Esophagus squamous epithelium (tissue), 5 donors: ENCODE measurements at places on chromosomes 2 and 18.

DNA sequence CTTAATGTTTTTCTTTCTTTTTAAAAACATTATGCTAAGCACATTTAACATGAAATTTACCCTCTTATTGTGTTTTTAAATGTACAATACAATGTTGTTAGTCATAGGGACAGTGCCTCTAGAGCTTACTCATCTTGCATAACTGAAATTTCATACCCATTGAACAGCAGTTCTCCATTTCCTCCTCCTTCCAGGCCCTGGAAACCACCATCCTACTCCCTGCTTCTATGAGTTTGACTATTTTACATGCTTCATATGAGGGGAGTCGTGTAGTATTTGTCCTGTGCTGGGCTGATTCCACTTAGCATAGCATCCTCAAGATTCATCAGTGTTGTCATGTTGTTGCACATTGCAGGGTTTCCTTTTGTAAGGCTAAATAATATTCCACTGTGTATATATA, 92.6 kb downstream of the SPATS2L start:
- no peak for DNase-seq

DNA sequence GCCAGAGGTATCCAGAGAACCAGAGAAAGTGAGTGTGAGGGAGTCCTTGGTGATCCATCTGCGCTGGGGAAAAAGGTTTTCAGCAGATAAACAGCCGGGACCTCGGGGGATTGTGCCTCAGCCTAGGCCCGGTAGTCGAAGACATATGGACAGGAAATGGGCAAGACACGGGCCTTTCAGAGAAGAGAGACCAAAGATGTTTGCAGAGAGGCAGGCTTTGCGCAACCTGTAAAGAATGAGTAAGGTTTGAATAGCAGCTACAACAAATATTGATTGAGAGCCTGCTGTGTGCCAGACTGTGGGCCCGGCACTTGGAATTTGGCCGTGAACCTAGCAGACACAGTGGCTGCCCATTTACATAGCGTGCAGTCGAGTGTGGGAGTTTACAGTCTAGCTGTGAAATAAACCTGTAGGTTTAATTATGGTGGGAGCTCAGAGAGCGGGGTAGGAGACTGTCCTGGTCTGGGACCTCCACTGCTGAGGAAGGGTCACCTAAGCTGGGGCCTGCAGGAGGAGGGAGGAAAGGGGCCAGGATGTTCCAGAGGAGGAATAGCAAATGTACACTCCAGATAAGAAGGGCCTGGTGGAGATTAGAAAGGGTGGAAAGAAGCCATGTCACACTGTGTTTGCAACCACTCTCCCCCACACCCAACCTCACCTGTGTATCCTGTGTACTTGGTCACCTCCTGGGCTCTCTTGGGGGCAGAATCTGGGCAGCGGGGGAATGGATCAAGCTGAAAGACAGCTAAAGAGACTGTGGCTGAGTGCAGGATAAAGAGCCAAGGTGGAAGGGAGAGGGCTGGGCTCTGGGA, 3.0 kb downstream of the SH2D6 start:
- no peak for DNase-seq

GRCh38 chr2:204551512-204551863, 6.2 kb downstream of the PARD3B start:
- DNase-seq = no peak

DNA sequence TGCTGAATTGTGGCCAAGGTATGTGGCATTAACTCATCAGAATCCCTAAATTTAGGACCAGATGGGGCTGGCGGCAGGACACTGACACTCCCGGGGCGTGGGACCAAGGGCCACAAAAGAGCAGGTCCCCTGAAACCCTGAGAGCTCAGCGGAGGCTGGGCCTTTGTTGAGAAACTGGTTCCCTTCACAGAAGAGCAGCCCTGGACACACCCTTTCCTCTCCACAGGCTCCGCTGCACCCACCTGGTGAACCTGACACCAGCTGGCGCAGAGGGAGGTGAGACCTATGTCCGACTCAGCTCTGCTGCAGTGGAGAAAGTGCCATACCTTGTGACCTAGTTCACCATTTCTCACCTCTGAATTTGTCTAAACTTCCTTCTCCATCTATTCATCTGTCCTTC, 119.5 kb downstream of the RTP5 start:
- DNase-seq = no peak

DNA sequence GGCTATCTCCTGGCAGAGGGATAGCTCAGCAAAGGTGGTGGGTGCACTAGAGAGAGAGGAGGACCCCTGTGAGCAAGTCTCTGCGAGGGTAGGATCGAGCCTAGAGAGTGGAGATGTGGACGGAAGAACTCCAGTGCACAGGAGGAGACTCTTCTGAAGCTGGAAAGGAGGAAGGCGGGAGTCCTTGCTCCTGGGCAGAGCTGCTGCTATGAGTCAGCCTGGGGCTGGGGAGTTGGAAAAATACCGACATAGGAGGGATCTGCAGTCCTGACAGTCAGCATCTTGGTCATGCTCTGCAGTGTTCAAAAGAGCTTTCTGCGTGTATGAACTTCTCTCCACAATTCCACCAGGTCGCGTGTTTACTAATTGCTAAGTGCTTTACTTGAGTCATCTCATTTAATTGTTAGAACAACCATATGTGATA, 233.8 kb downstream of the LDLRAD4 start:
- no peak for DNase-seq

- DNase-seq = no peak
Observed at GRCh38 chr2:136057023-136057801, 60.7 kb downstream of the CXCR4 start.
